CD8-positive, alpha-beta T cell (primary cell): ENCODE measurements at places on chromosomes 7 and 10. TPM values are rescaled to one million over a fixed set of nuclear protein-coding genes. Genes with fewer than 3 reads are reported as not detected.

DNA sequence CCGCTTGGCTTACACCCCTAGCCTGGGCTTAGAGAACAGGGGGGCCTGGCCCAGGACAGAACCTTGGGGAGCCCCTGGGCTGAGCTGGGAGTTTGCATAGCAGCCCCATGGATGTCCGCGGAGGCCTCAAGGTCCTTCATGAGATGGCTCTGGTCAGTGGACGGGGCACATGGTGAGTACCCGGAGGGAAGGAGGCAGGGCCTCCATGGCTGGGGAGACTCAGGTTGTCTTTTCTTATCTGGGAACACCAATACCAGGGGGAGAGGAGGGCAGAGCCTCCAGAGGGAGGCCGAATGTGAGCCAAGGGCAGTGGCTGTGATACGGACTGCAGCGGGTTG, 64.8 kb downstream of the GLRX3 start:
- no peak for DNase-seq

DNA sequence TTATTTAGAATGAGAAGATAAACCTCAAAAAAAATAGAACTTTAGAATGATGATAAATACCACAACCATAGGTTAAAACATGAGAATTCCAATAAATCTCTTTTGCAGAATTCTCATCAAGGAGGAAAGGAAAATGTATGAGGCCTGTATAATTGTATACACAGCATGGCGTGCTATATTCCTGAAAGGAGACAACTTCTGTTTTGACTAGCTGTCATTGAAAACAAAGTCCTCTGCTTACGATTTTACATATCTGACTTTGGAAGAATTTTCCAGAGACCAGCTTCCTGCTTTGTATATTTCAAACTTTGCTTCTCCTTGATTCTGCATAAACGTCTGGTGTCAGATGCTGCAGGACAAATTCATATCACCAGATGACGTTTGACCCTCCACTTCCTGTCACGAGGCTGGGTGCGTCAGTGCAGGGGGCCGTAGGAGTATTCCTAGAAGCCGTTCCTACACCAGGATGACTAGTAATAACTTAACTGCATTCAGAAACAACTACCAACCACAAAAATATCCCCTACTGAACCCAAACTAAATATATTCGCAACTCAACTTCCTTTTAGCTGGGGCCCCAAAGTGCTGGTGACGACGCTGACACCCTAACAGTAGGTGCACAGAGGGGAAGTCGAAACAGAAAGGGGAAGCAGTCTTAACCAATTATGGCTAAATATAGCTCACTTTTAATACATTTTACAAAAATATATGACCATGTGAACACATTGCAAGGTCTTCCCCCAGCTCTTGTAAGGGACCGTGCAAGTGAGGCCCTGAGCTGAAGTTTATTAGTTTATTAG, 178.6 kb upstream of the INHBA start:
- peak; percentile 84 for DNase-seq

- no peak for DNase-seq
Measured at GRCh38 chr7:11082552-11083213, 109.0 kb downstream of the PHF14 start.

- DNase-seq = no peak
Measured at GRCh38 chr7:158802535-158803366, 26.6 kb downstream of the ESYT2 start.

EN2 gene
- not detected for total RNA-seq

HYAL4 gene
- not detected for total RNA-seq
